GOT3 (cell line): ENCODE measurements at places on chromosomes 5 and 9.

- DNase-seq, result no peak
These were observed 170.3 kb upstream of the RAD23B start for GRCh38 chr9:107112707-107113243.

GRCh38 chr5:174796711-174797192 is 72.4 kb downstream of the MSX2 start:
- DNase-seq, result no peak

- no peak for DNase-seq
These were observed 20.4 kb downstream of the NACC2 start for GRCh38 chr9:136074706-136075105.

GRCh38 chr5:135308752-135309151 is 90.3 kb downstream of the MACROH2A1 start:
- DNase-seq, result no peak

DNA sequence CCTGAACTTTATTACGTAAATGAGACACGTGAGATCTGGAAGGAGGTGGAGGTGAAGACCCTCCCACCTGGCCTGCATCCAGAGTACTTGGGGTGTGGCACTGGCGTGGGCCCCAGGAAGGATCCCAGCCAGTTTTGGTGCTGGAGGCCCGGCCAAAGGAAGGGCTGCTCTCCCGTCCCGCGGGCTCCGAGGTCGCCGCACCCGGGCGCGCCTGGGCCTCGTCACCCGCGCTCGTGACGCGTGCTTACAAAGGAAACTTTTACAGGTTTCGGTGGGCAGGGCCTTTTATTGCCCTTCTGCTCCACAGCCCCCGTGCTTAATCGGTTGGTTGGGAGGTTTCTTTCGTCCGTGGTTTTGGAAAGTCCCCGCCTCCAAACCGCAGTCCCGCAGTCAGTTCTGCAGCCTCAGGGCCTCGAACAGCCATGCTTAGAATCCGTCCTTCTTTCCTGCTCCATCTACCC is 29.2 kb downstream of the CDKN2A start:
- DNase-seq, result no peak

- no peak for DNase-seq
These were observed 192.7 kb downstream of the GNA14 start for GRCh38 chr9:77455312-77455927.

GRCh38 chr9:132886334-132886725 is 7.6 kb downstream of the SPACA9 start:
- DNase-seq, result no peak

DNA sequence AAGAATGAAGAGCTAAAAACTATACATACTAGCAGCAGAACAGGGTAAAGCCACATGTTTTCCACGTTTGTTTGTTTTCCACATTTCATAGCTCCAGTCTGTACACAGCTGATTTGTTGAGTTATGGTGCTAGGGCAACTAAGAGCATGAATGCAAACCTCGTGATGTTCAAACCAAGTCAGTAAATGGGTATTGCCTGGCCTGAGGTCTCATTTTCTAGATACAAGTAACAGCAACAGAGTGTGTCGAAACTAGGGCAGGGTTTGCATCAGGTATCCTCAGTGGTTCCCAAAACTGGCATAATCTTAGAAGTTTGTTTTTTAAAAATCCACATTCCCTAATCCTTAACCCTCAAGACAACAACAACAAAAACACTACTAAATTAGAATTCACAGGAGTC is 89.3 kb downstream of the CEMIP2 start:
- DNase-seq, result no peak

GRCh38 chr9:110821064-110821463 is 152.5 kb downstream of the MUSK start:
- DNase-seq, result no peak

- DNase-seq, result no peak
These were observed 244.5 kb downstream of the NR2F1-AS1 start for GRCh38 chr5:93336330-93337110.

- DNase-seq, result no peak
These were observed 50.1 kb downstream of the ADAMTS2 start for GRCh38 chr5:179294891-179295777.

- no peak for DNase-seq
These were observed 46.3 kb downstream of the DROSHA start for GRCh38 chr5:31485376-31486207.

GRCh38 chr9:2936221-2936620 is 92.3 kb upstream of the PUM3 start:
- no peak for DNase-seq

GRCh38 chr9:971901-972500 is 4.5 kb upstream of the DMRT3 start:
- no peak for DNase-seq

GRCh38 chr9:126705767-126706697 is 92.3 kb downstream of the LMX1B start:
- no peak for DNase-seq

- DNase-seq, result no peak
These were observed 71.5 kb upstream of the PLPP6 start for GRCh38 chr9:4590430-4591122.

DNA sequence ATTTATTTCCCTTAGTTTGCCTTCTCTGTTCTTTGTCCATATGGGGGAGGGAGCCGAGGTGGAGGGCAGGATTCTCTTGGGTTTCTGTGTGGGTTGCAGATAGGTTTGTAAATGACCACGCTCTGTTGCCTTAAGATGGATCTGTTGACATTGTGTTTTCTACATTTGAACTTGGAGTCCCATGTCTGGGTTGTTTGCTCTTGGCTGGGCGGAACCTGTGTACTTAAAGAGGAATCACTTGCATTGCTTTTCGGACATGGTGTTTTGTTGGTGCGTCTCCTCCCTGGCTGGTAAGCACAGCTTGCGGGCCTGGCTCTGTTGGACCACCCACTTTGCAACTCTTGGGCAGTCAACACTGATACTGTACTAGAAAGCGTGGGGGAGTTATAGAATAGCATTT is 45.9 kb downstream of the EHMT1 start:
- no peak for DNase-seq

DNA sequence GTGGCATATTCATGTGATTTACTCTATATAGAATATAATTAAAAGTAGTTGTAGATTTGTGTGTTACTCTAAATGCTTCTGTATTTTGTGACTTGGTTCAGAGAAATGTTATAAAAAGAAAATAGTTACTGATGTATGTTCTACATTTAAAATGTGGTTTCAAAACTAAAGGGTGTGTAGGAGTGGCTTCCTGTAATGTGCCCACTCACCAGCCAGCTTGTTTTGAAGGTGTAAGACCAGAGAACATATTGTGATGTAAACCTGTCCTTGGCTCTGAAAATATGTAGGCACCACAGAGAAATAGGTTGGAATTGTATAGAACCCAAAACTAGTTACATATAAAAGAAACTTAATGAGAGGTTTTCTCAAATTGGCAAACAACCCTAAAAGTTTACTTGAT is 51.2 kb upstream of the ARRDC3 start:
- no peak for DNase-seq

DNA sequence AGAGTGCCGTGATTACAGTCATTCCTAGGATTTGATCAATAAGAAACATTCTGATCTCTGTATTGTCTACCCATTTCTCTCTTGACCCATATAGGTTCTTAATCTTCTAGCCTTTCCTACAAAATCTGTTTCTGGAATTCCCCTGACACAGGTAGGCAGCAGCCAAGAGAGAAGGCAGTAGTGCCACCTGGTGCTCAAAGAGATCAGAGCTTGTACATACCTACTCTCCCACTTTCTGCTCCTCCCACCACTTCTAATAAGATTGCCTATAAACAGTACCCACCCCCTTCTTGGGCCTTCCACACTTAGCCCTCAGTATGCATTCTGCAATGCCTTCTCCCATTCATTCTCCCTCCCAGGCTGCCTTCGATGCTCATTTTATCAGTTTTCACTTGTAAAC is 117.4 kb upstream of the RORB start:
- no peak for DNase-seq

DNA sequence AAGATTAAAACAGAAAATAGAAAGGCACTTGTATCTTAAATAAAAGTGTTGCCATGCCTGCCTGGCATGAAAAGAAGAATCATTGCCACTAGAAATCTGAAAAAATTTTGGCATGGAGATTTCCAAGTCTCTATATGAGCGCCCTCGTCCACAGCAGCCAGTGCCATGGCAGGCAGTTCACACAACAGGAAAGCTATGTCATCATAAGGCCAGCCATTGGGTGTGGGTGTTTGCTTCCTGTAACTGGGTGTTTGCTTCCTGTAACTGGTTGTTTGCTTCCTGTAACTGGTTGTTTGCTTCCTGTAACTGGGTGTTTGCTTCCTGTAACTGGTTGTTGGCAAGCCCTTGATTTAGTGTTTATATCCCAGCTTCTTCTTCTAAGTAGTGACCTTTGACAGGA is 446.7 kb downstream of the IRX1 start:
- DNase-seq, result no peak

DNA sequence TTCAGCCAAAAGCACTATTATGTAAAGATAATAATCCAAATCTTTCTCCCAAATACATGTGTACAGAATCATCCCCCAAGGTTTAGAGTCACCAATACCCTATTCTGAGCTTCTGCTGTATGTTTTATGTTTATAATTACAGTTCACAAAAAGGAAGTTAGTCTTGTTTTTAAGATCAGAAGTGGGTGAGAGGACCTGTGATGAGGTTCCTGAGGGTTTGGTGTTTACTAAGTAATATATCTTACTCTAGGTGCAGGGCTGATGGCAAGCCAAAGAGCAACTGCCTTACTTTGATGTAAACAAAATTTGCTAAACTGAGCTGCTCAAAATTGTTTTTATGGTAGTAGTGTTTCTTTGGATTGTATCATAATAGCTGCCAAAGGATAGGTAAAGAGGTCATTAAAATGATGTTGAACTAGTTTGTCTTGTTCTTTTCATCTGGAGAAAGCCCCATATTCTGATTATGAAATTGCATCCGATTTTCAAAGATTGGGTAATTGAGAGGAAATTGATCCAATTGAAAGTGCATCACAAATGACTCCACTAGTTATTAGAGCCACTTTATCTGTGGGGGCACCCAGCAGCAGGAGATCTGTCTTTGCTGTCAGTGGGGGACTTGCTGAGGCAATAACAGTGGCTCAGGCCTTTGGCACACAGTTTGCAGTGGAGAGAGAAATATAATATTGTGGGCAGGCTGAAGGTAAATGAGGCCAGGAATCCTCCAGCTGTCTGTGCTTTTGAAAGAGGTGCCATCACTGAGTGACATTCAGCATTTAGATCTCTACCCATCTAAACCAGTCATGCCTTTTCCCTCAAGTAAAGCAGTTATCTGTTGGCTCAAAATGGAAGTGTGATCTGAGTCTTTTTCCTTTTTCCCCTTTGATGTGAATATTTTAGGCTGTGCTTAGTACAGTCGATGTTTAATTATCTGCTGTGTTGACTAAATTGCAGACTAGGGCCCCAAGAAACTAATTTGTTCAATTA is 14.1 kb downstream of the TRIM32 start:
- DNase-seq, result no peak

DNA sequence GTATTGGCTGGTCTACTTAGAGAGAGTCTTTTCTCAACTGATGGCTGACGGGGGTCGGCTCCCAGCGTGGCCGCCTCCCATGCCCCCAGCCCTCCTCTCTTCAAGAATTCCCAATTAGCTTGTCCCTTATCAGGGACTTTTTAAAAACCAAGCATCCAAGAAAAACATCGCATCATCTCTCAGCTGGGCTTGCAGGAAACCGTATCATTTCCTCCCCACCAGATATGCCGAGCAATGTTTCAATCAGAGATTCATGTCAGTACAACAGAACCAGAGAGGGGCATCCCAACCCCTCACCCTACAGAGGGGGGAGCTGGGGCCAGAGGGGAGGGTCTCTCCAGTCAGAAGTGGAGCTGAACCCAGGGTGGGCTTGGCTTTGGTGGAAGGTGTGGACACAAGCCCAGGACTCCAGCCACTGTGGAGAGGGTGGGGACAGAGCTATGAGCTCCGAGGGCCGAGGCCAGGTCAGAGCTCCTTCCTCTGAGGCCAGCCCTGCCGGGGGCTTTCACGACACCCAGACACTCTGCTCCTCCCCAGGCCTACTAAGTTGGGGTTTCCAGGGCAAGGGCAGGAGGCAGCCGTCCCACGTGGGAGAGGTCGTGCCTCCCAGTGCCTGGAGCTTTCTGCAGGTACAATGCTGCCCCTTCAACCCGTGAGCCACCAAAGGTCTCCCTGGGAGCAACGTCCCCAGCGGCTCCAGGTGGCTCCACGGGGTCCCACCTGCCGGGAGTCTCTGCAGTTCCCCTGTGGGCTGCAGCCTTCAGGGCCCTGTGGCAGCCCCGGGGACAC is 39.0 kb upstream of the TMEM250 start:
- DNase-seq, result no peak

DNA sequence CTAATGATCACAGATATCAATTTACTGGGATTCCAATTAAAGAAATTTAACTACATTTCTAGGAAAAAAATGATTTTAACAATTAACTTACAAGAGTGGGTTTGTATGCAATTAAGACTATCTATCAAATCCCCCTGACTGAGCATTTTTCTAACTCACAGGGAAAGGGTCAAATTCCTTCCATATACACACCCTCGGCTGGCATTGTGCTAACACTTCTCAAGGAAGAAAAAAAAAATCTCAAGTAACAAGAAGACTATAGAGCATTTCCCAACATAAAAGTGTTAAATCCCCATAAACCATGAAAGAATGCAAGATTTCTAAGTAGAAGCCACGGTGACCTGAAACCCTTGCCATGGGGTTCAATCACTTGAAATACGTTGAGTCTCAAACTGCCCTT is 368.8 kb downstream of the GLIS3 start:
- DNase-seq, result no peak

DNA sequence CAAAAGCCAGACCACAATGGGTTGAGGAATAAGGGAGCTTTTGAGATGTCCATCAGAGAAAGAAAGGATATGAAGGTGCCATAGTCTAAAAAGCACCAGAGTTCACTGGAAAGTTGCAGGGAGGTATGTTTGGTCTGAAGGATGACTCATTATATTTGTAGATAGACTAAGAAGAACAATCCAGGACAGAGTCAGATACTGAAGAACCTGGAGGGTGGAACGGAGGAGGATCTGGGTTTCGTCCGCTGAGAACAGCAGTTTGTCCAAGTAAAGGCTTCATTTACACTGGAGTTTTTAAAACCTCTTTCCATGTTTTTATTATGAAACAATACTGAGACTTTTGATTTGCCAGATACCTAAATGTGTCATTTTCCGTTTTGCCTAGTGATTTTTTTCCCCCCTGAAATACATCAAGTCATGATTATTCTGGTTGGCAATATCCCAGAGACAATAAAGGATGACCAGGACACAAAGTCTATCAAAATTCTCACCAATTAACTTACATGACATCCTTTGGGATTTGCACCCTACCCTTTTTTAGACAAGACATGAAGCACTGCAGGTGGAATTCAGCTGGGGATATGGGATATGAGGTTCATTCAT is 219.9 kb downstream of the MLLT3 start:
- DNase-seq, result no peak

GRCh38 chr5:171316258-171317121 is 7.4 kb downstream of the TLX3 start:
- no peak for DNase-seq

- DNase-seq, result no peak
These were observed 548 bp downstream of the TERT start for GRCh38 chr5:1294206-1294834.

DNA sequence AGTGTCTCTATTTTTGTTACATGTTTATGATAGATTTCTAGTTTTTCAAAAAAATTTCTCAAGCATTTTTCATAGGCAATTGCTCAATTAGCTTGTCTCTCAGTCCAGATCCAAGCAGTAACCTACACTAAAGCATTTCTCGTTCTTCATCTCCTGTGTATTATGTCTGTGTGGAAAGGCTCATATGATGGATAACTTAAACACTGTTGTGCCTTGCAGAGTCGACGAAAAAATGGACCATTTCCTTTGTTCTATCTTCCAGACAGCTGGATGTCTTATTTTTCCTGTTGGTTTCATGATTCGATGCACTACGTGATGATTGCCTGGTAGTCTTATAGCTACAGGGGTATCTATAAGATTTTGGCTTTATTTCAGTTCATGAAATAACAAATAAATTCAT is 347.8 kb downstream of the TRPM3 start:
- no peak for DNase-seq

GRCh38 chr9:123669346-123669745 is 260.6 kb downstream of the DENND1A start:
- no peak for DNase-seq
